Osteoblast (primary cell): ENCODE measurements at places on chromosomes 3 and 15. TPM values are rescaled to one million over a fixed set of nuclear protein-coding genes. Genes with fewer than 3 reads are reported as not detected.

GRCh38 chr3:32471246-32471645 lies 31.4 kb downstream of the CMTM6 start:
- no peak for DNase-seq

GRCh38 chr15:47505712-47506328 lies 211.5 kb upstream of the SEMA6D start:
- DNase-seq: no peak

GRCh38 chr3:194654443-194654842 lies 17.5 kb downstream of the LSG1 start:
- no peak for DNase-seq

- no peak for DNase-seq
Measured at GRCh38 chr3:55264919-55265318, 222.2 kb downstream of the WNT5A start.

GRCh38 chr15:83858820-83859505 lies 205.0 kb downstream of the ADAMTSL3 start:
- no peak for DNase-seq

DNA sequence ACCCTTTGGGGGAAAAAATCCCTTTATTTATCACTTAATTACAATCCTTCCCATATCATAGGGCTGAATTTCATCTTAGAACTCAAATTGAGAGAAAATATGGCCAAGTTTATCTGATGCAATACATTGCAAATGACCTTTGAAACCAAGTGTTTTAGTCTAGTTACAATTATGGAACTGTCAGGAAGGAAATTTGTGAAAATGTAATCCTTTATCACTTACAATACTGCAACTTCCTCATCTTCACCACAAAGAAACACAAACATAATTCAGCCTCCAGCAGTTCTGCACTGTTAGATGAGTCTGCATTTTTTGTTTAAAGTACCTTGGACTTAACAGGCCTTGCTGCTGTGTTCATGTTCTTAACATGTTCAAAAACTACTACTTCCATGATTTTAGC lies 4.6 kb downstream of the CCPG1 start:
- DNase-seq: no peak

DNA sequence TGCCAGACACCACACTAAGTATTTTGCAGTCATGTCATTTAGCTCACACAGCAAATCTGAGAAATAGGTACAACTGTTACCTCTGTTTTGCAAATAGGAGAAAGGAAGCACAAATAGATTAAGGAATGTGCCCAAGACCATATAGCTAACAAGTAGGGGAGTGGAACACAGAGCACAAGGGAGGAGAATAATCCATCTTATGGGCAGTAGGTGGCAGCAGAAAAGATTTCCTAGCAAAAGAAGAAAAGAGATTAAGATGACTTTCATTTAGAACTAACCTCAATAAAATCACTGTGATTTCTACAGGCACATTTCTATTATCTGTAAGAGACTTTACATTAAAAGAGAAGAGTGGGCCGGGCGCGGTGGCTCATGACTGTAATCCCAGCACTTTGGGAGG lies 49.1 kb downstream of the NR1I2 start:
- DNase-seq: no peak

GRCh38 chr15:31345606-31346366 lies 19.2 kb downstream of the KLF13 start:
- DNase-seq: peak; percentile 51

DNA sequence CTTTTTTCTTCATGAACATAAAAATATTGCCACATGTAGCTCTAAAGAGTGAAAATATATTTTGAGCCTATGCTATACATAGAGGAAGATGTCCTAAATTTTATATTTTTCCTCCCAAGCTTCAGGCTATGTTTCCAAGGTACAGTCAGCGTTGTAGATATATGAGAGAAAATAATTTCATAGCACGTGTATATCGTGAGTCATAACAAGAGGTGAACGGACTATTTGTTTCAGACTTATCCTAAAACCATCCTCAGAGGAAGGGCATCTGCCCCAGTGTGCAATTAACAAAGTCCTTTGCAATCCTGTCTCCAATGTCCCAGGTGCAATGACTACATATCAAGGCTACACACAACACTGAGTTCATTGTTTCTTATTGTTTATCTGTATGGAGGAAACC lies 177.3 kb upstream of the ARRDC4 start:
- no peak for DNase-seq

GRCh38 chr3:81462921-81463320 lies 298.5 kb downstream of the GBE1 start:
- no peak for DNase-seq

DNA sequence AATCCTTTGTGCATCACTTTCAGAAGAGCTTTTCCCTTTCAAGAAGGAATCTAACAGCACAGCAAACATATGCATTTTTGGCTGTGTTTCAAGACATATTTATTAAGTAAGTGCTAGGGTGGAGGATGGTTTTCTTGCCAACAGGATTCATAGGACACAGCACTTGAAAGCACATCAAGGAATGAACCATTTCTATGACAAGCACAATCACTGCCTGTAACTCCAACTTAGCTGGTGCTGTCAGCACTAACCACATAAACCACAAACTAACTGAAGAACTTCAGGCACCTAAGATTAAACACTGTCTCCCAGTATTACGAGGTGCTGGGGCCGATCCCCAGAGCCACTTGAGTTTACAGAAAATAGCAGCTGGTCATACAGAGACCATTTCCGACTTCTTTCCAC lies 35.4 kb upstream of the SPRED1 start:
- DNase-seq: no peak

DNA sequence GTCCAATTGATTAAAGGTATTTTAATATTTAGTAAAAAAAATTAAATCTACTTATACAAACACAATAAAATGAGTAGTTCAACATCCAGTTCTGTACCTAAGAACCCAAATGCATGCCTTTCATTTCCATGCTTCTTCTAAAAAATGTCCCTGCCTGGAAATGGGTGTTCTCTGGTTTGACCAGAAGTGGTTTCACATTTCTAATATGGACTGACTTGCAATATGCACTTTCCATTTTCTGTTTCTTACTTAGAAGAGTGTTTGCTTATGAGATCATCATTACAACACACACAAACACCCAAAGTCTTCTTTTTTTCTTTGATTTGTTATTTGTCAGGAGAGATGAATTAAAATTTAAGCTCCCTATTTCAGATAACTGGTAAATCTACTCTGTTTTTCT lies 879.6 kb downstream of the AGBL1 start:
- DNase-seq: no peak

GRCh38 chr15:99703603-99704443 lies 29.4 kb downstream of the LYSMD4 start:
- no peak for DNase-seq

- no peak for DNase-seq
Measured at GRCh38 chr3:105157766-105158085, 209.0 kb upstream of the ALCAM start.

GRCh38 chr15:71106802-71107500 lies 8.3 kb upstream of the THSD4 start:
- DNase-seq: no peak

DNA sequence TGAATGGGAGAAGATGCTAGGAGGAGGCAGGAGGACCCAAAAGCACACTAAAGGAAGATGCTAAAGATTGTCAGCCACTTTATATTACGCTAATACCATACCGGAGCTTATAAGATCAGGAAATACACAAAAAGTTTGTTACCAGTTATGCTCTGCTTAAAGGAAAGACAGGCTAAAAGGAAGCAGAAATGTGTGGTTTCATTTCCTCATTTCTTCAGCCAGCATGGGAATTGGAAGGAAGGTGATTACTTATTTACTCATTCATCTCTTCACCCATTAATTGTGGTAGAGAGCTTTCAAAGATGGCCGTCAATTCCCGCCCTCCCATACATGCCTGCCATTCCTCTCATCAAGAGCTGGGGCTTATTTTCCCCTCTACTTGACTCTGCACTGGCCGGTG lies 26.7 kb upstream of the TMEM158 start:
- no peak for DNase-seq

Gene OIP5
- 0.72 and 0.88 TPM in 2 replicates for total RNA-seq

Gene GOLIM4
- total RNA-seq: 44.5 and 50.1 TPM in 2 replicates

Gene CNTN6
- under 0.01 TPM in 1 of 2 replicates, not detected in the other for total RNA-seq

Gene CTXN2
- not detected in 2 replicates for total RNA-seq

Gene SUCNR1
- total RNA-seq: under 0.01 TPM in 1 of 2 replicates, not detected in the other

Gene SENP5
- total RNA-seq: 42.4 and 43.4 TPM in 2 replicates

Gene CSPG4
- total RNA-seq: 11.5 and 20.3 TPM in 2 replicates

Gene CCR4
- not detected in 2 replicates for total RNA-seq

Gene RBPMS2
- 0.29 TPM in 1 of 2 replicates, not detected in the other for total RNA-seq

Gene SLC12A1
- total RNA-seq: not detected in 2 replicates

Gene CD276
- 145 and 154 TPM in 2 replicates for total RNA-seq
